ENCODE measurements at places on chromosomes 16 and 17. TPM values are rescaled to one million over a fixed set of nuclear protein-coding genes. Genes with fewer than 3 reads are reported as not detected.

Gene MED1
- 13.4 TPM for total RNA-seq

Gene SLC47A1
- not detected for total RNA-seq

Gene MRPL38
- total RNA-seq, result 85.7 TPM

Gene HS3ST6
- total RNA-seq, result not detected

Gene SYT17
- total RNA-seq, result 0.38 TPM

Gene ALOX12
- not detected for total RNA-seq

Gene RGS9
- total RNA-seq, result not detected

Gene FOXN1
- total RNA-seq, result not detected

Gene TSNAXIP1
- total RNA-seq, result 1.1 TPM

Gene IL17C
- total RNA-seq, result not detected

Gene RAC3
- total RNA-seq, result 71.3 TPM

Gene PRAC1
- total RNA-seq, result not detected

Gene HLF
- 0.05 TPM for total RNA-seq

Gene RUNDC3A
- total RNA-seq, result 0.36 TPM

Gene ACSM2A
- not detected for total RNA-seq

Gene ADGRG3
- not detected for total RNA-seq

Gene PRSS8
- 116 TPM for total RNA-seq

Gene TNS4
- 148 TPM for total RNA-seq

Gene RFWD3
- 52.4 TPM for total RNA-seq

Gene ZPBP2
- total RNA-seq, result not detected

Gene SLC6A4
- total RNA-seq, result not detected

Gene UMOD
- total RNA-seq, result not detected

Gene ZCCHC14
- total RNA-seq, result 8.6 TPM

Gene MYH2
- total RNA-seq, result not detected

Gene TEKT5
- 0.42 TPM for total RNA-seq

Gene SHISA6
- total RNA-seq, result not detected

Gene FBXL20
- 3.3 TPM for total RNA-seq

Gene IGF2BP1
- not detected for total RNA-seq

Gene PRSS21
- not detected for total RNA-seq

Gene HOXB13
- total RNA-seq, result 5.3 TPM

Gene GJD3
- total RNA-seq, result not detected

Gene APOBR
- not detected for total RNA-seq

Gene SCARF1
- 1.3 TPM for total RNA-seq
